Activated effector memory CD4-positive, alpha-beta T cell treated with Interleukin-2 at 50 U/mL for 16 hours (primary cell): ENCODE measurements at places on chromosomes 16 and 17.

DNA sequence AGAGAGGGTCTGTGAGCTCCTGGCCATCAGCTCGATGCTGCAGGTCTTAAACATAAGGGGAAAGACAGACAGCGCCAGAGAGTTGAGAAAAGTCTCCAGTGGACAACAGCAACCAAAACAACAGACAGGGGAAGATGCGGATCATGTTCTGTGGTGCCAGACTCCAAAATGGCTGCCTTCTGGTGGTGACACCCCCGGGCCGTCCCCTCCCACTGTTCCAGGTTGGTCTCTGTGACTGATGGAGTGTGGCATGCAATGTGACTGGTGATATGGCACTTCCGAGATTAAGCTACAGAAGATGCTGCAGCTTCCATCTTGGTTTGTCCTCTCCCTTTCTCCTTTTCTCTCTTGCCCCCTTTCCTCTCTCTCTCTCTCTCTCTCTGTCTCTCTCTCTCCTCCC is 40.4 kb upstream of the RBFOX3 start:
- DNase-seq: no peak

- DNase-seq: no peak
These were observed 3.5 kb upstream of the LYRM9 start for GRCh38 chr17:27896701-27897100.

- DNase-seq: no peak
These were observed 206.0 kb downstream of the SEC14L1 start for GRCh38 chr17:77346765-77347164.

DNA sequence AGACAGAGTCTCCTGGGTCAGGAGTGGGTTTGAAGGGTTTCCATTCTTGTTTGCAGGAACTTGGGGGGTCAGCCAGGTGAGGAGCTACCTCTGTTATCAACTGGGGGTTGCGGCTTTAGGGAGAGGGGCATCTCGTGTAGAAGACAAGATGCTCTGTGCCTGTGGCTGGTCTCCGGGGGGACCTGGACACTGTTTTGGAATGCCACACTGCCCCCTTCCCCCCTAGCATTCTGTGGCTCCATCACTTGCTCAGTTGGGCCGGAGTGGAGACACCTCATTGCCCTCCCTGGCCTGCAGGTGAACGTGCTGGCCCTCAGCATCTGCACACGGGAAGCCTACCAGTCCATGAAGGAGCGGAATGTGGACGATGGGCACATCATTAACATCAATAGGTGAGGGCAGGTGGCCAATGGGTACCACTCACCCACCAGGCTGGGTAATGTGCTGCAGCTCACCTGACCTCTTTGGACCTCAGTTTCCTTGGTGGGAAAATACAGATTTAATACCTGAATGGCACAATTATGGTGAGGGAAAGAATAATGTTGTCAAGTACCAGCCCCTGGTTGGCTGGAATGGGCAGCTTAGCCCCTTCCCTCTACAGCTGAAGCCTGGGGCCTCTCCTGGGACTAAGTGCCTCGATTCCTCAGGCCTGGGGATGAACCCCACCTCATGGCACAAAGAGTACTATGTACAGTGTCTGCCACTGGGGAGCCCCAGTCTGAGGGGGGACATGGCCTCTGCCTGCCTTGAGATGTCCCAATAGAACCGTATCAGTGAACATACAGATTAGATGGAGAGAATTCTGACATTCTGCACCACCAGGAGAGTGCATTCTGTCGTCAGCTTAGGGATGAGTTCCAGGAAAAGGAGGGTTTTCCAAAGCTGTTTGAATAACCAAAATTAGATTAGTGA is 3.3 kb upstream of the MRM1 start:
- no peak for DNase-seq

DNA sequence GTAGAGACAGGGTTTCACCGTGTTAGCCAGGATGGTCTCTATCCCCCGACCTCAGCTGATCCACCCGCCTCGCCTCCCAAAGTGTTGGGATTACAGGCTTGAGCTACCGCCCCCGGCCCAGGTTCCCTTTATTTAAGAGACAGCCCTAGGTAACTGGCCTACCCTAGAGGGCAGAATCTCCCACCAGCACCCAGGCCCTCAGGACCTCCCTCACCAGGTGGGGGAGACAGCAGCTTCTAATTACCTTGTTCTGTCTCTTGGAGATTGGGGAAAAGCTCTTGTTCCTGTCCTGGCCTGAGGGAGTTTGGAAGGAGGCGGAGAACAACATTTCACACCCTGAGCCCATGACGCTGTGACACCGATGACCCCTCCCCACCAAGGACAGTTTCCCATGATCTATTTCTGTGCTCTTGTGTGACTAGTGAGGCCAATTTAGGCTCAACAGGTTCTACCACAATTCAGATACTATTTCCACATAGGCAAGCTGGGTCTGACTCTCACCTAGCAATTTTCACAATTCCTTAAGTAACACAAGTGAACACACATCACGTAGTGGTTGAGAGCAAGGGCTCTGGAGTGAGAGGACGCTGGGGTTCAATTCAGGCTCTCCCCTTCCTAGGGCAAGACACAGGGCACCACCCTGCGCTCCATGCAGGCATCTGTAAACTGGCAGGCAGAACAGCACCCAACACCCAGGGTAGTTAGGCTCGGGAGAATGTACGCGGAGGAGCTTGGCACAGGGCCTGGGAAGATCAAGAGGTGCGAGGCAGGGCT is 20.4 kb downstream of the HDAC5 start:
- DNase-seq: no peak

DNA sequence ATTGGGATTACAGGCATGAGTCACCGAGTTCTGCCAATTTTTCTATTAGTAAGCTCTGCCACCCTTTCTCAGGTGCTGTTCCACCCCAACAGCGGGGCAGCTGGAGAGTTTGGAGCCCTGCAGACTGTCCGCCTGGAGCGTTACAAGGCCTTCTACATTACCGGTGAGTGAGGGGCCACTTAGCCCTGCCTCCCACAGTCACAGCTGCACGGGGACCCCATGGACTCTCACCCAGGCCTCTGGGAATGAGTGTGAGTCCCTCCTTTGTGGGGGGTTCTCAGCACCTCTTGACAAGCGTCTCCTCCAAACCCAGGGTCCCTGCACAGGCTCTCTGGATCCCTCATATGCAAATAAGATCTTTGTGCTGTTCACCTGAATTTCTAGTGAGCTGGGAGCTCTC is 56.0 kb downstream of the WIPI1 start:
- DNase-seq: no peak

DNA sequence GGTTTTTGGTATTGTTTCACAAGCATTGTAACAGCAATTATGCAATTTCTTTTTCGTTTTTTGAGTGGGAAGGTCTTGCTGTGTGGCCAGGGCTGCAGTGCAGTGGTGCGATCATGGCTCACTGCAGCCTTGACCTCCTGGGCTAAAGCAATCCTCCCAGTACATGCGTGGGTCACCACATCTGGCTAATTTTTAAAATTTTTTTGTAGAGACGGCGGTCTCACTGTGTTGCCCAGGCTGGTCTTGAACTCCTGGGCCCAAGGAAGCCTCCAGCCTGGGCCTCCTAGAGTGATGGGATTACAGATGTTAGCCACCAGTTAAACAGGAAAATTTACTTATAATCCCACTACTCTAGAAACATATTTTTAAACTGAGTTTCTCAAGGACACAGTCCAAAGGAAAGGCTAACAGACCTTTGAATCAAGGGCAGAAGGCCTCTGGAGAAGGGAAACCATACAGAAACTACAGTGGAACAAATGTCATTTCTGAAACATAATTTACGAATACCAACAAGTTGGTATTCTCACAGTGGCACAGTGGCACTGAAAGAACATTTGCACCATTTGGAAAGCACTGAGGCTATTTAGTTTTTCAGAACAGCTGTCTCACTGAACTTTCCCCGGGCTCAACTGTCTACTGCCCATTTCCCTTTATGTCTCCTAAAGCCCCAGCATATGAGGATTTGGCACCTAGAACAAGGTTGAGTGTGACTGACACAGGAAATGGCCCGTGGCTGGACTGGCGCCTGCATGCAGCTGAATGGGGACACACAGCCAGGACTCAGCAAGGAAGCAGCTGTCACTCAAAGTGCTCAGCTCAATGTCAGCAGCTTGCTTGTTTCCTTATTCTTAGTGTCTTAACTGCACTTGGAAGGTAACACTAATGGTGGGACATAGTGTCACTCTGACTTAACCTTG is 2.8 kb upstream of the PRKAR1A start:
- no peak for DNase-seq
